ENCODE measurements at places on chromosomes 1 and 21.
A peak's percentile ranks its signal among the peaks of the same experiment; 100 is the strongest.

DNA sequence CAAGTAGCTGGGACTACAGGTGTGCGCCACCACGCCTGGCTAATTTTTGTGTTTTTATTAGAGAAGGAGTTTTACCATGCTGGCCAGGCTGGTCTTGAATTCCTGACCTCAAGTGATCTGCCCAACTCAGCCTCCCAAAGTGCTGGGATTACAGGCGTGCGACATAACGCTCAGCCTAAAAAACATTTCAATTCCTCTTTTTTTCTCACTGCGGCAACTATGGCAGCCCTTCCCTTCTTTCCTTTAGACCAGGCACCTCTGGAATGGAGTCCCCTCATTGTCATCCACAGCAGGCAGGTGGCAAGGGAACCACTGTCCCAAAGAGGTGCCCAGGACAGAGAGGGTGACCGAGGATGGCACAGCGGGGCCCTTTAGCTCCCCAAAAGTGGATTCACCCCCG, 14.1 kb downstream of the CEP104 start:
- DNase-seq, result no peak

DNA sequence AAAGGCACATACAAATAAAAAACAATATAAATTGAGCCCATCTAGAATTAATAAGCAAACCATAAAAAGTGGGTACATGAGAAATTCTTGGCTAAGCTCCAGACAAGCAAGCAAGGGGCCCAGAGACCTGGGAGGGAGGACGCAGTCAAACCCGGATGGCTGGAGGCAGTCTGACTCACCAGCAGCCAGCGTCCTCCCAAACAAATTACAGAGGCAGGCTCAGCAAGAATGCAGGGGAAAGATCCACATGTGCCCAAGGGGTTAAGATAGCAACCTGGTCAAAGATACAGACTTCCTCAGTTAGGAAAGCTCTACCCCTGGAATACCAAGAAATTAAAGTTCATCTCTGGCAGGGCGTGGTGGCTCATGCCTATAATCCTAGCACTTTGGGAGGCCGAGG, 7.4 kb upstream of the TIAM1 start:
- peak; percentile 74 for DNase-seq

- DNase-seq, result no peak
Measured at GRCh38 chr1:179745743-179746142, 2.7 kb downstream of the FAM163A start.

GRCh38 chr1:110187139-110187890, 22.8 kb upstream of the KCNC4 start:
- no peak for DNase-seq

GRCh38 chr1:199489594-199489993, 537.9 kb upstream of the NR5A2 start:
- no peak for DNase-seq

DNA sequence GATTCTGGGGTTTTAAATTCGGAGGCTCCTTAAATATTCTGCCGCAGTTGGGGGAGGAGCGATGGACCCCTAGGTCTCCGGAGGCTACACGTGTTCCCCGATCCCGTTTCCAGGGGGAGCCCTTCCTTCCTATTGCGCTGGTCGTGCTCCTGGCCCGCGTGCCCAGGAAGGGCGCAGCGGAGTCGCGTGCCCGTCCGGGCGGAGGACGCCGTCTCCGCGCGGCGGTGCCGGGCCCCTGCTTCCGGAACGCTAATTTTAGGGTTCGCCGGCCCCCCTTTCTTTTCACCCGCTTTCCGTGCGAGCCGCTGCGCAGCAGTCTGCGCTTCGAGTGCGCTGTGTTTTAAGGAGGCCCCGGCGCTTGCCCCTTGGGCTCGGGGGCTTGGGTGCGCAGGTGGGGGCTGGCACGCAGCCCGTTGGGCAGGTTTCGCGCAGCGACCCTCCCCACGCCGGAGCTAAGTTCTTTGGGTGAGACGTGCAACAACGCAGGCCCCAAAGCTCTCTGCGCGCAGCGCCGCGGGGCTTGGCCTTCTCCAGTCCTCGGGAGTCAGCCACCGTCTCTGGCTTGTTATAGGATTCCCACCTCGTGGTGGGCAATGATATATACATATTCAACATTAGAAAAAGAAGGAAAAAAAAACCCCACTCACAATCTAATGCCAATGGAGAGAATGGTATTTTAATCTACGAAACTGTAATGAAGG, 43.5 kb upstream of the DNAJC6 start:
- DNase-seq, result no peak

DNA sequence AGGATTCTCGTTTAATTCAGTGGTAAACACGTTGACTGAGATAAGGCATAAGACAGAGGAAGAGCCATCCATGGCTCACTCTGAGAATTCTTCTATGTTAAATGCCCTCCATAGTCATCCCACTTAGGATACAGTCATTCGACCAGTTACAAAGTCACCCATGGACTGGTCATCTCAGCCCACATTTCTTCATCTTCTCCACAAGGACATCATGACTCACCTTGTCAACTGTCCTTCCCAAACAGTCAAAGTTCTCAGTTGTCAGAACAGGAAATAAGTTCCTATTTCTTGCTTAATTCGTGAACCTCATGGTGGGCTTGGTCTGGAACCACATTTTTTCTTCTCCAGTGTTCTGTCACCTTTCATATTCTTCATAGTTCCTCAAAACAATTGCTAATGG, 133.2 kb downstream of the TGFB2 start:
- peak; percentile 64 for DNase-seq

- DNase-seq, result no peak
Measured at GRCh38 chr1:22772014-22772413, 61.4 kb downstream of the EPHB2 start.

- no peak for DNase-seq
Measured at GRCh38 chr1:214010197-214010573, 22.4 kb downstream of the PROX1 start.
